CD4-positive, alpha-beta T cell treated with Interleukin-12 subunit alpha and Interleukin-12 subunit beta, for 1 hour (primary cell): ENCODE measurements at places on chromosomes 6 and 20.

DNA sequence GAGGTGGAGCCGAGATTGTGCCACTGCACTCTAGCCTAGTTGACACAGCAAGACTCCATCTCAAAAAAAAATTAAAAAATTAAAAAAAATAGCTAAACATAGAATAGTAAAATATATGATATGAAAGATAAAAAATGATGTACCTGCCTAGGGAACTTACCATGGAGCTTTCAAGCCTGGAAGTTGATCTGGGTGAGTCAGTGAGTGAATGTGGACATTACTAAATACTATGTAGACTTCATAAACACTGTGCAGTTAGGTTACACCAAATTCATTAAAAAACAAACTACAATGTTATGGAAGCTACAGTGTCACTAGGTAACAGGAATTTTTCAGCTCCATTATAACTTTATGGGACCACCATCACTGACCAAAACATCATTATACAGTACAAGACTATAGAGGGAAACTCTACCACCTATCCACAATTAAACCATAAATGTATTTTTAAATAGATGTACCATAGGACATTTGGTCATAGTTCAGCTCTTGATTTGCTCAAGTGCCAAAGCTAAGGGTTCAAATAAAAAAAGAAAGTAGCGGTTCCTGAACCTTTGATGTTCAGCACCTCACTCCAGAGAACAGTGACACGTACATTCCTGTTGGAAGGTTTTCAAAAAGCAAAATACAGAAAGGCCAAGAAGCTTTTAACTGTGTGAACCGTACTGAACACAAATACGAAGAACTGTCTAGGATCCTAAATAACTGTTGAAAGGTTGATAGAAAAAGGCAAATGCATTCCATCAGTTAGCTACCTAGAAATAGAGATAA lies 52.4 kb upstream of the SPDEF start:
- no peak for DNase-seq

DNA sequence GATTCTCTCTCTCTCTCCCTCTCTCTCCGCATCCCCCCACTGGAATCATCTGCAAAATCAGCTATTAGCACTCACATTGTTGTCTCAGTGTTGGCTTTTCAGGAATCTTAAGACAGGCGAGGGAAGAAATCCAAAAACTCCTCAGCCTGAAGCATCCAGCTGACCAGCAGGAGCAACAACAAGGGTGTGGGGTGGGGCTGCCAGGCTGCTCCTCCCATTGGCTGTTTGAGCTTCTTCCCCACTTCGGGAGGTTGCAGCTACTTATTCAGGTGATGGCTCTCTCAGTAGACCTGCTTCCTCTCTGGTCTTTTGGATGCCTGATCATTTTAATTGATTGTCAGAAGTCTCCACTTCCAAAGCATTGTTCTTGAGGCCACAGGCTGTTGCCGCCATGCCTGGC lies 24.1 kb upstream of the SLC32A1 start:
- no peak for DNase-seq

- DNase-seq: peak; percentile 2
Observed at GRCh38 chr6:42978487-42978838, 518 bp downstream of the PEX6 start.

- DNase-seq: no peak
Observed at GRCh38 chr6:165823609-165824326, 160.7 kb upstream of the PDE10A start.
